Pulmonary artery endothelial cell (primary cell): ENCODE measurements at places on chromosomes 4 and X.

DNA sequence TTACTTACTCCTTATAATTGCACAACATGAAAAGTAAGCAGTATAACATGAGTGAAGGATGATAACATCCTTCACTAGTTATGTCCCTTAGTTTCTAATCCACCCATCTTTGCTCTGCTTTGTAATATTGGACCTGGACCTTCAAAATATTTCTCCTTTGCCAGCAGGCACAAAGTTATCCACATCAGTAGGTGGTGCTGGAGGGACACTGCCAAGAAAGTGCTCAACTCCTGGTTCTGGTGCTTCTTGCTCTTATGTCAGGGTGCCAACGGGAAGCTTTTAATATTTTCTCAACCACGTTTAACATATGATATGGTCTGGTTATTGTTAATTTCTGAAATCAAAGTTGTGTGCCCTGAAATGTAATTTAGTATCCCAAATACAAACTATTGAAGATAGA lies 49.1 kb downstream of the TMEM165 start:
- no peak for DNase-seq

DNA sequence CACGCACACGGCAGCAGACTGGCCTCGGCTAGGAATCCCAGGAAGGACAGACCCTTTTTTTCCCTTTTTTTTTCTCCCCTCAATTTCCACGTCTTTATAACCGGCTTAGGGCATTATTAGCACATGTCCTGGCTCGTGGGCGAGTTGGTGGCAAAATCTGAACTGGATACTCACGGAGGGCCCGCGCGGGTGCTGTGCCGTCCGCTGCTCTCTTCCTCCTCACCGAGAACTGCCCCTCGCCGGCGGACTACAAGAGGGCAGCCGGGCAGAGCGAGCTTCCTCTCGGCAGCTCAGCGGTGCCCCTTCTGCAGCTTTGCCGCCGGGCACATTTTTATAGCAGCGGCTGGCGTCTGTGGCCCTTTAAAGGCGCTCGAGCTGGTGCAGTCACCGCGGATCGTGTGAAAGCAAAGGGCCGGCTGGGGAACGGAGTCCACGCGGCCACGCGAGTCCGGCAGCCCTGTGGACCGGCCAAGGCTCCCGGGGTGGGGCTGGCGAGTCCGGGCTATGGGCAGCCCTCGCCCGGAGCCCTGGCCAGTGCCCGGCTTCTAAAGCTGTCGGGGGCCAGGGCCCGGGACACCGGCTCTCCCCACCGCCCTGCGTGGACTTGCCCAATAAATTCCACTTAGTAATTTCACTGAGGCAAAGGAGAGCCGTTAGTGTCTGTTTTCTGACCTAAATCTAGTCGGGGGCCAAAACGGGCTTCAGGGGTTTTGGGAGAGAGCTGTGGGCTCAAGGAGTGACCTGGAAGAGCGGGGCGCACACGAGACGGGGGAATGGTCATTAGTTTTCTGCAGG lies 1.3 kb upstream of the CITED1 start:
- DNase-seq, result peak; percentile 20

DNA sequence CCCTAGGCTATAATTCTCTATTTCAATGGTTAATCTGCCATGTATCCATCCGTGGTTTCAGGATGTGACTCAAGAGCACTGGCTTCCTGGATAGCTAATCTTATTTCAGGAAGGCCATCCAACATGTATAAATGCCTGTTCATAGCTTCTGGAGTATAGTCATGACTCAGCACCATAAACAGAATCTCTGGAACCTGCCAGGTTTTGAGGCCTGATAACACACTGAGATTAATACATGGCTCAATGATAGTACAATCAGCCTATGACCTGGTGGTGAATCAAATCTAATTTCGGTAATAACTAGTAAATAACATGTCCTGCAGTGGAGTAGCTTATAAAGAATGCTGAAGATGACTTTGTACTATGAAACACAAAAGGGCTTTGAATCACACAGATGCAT lies 5.7 kb upstream of the IL13RA2 start:
- DNase-seq, result peak; percentile 81

GRCh38 chr4:114052227-114052626 lies 72.8 kb upstream of the ARSJ start:
- DNase-seq, result no peak

DNA sequence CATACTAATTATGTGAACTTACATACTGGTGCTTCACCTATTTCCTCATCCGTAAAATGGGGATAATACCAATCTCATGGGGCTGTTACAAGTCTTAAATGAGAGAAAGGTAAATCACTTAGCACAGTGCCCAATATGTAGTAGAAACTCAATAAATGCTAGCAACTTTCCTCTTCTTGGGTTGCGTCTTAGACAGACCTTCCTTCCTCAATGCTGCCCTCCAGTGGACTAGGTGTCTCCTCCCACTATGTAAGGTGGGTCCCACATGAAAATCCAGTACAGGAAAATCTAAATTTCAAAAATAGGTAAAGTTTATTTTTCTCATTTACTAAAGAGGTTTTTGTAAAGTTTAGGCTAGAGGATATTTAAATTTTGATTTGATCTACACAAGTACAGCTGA lies 20.6 kb downstream of the ZDHHC9 start:
- DNase-seq, result no peak

GRCh38 chr4:122100508-122100907 lies 51.6 kb upstream of the BLTP1 start:
- no peak for DNase-seq

GRCh38 chrX:39890807-39891206 lies 207.0 kb downstream of the BCOR start:
- DNase-seq, result no peak

GRCh38 chrX:119477812-119478232 lies 9.6 kb downstream of the SLC25A5 start:
- no peak for DNase-seq

- DNase-seq, result no peak
Measured at GRCh38 chr4:101211146-101211553, 136.2 kb downstream of the PPP3CA start.

DNA sequence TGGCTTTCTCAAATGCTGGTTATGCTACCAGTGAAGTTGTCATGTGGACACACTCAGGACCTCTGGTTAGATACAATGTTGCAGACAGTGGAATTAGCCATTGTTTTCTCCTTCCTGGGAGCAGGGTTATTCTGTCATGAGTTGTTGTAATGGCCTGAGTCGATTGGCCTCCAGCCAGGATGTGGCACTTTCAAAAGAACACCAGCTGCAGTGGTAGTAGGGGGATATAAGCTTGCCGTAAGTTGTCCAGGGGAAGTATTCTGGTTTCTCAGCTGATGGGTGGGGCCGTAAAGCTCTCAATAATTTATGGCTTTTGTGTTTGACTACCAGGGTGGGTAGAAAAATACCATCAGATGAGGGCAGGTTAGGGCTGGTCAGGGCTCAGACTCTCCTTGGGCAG lies 697.5 kb upstream of the GNPDA2 start:
- no peak for DNase-seq

DNA sequence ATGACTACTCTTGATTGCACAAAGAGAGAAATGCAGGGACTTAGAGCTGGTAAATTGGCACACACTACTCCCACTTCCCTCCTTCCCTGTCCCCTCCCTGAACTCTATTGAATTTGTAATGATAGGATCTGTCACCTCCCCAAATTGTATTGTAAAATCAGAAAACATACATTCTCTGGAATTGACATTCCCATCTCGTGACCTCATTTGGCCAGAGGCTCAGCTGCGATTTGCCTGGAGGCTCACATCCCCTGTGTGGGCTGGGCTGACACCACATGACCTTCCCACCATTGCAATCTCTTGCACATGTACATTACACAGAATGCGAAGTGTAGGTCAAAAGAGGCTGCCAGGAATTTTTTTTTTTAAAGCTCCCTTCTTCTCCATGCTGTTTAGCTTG lies 172.1 kb downstream of the MID1IP1 start:
- DNase-seq, result no peak

DNA sequence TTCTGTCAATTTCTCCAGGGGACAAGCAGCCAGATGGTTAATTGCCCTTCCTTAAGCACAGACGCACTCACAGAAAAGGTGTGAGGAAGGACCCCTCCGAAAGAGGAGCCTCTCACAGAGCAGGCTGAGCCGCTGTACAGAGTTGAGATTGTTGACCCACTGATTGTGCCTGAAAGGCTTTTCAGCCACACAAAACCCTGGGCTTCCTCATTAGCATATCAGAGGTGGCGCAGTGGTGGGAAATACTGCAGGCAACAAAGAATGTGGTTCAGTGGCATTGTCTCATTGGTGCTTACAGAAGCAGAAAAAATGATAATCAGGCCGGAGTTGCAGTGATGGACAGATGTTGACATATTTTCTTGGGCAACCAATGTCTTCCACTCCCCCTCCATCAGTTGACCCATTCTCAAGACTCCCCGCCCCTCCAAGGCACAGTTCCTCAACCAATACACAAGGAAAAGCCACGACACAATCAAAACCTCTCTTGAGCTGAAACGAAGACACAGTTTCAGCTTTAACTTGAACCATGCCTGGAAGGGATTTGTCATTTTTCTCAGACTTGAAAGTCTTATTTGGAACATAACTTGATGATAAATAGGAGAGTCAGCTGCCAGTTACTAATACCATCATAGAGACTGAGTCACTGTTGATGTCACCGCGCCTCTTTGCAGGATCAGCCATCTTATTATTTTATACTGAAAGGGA lies 53.1 kb downstream of the ATXN3L start:
- no peak for DNase-seq

GRCh38 chr4:155077452-155078229 lies 130.8 kb upstream of the NPY2R start:
- DNase-seq, result no peak

GRCh38 chrX:63718010-63718694 lies 66.9 kb downstream of the ARHGEF9 start:
- DNase-seq, result no peak

DNA sequence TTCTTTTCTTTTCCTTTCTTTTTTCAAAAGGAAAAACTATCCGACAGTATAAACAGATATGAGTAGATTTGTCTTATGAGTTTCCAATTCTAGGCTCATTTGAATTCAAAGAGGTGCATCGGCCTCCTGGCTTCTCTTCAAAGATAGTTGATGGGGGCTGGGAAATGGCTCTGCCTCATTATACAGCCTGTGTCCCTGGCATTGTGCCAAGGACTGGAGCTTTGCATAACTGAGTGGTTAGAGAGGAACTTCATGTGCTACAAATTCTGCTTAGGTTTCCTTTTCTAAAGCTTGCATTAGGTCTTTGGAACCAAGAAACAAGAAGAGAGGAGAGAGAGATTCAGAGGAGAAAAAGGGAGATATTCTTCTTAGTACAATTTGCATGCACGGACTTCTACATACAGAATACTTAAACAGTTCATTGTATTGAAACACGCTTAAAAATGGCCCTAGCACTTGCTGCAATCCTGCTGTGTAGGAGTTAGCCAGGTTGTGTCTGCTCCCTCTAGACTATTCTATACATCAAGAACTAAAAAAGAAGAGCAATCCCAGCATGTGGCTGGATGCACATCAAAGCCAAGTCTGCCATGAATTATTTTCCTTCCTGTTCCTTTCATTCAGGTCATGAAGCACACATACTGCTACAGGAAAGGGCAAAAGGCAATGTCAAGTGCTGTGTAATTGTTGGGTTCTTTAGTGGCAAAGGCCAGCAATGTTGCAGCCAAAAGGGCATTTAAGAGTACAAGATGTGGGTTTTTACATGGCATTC lies 70.9 kb downstream of the INTS12 start:
- DNase-seq, result no peak

DNA sequence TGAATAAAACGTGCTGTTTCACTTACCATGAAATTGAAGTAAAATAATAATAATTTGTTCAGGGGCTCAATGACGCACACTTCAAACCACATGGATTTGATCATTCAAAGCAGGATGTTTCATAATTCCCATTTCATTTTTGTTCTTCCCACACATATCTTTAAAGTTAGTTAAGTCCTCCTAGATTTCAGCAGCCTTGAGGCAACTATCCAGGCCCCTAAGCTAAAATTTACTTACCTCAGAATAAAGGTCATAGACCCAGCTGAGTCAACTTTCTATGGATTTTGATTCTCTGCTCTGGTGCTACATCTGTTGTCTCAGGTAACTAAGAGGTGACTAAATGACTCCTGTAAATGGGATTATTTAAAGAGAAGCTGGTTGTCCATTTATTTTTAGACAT lies 25.0 kb downstream of the GPR174 start:
- no peak for DNase-seq

DNA sequence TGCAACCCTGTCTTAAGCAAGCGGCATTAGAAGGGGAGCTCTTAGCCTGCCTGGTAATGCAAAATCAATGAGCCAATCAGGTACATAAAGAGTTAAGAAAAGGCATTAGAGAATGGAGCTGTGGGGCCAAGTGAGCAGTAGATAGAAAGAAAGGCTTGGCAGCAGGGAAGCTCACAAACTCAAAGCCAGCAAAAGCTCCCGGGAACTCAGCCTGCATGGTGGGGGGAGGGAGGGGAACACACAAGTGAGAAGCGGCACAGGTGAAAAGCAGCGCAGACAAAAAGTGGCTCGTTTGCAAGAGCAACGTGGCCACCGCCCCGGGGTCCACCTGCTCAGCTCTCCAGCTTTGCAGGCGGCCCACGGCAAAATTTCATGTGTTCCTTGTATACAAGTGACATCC lies 818.5 kb downstream of the FAM133A start:
- DNase-seq, result no peak

DNA sequence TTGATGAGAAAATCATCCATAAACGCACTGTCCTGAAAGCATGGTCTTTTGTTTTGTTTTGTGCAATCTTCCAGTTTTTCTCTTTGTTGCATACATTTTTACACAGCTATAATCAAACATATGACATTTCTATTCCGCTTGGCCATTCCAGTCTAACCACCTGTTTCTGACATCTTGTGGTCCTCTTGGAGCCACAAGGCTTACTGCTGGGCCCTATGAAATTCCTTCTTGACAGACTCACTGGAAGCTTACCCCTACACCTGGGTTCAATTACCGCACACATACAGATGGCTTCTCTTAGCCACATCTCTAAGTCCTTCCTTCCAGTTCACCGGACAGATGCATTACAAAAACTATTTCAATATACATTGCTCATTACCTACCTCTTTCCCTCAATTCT lies 72.4 kb downstream of the PAPSS1 start:
- DNase-seq, result no peak

- DNase-seq, result no peak
Measured at GRCh38 chrX:38293741-38294140, 33.6 kb downstream of the RPGR start.
